ENCODE measurements at places on chromosomes 16 and 17.
A peak's percentile ranks its signal among the peaks of the same experiment; 100 is the strongest.

GRCh38 chr16:54847207-54847606 is 83.5 kb upstream of the IRX5 start:
- peak; percentile 89 for DNase-seq

DNA sequence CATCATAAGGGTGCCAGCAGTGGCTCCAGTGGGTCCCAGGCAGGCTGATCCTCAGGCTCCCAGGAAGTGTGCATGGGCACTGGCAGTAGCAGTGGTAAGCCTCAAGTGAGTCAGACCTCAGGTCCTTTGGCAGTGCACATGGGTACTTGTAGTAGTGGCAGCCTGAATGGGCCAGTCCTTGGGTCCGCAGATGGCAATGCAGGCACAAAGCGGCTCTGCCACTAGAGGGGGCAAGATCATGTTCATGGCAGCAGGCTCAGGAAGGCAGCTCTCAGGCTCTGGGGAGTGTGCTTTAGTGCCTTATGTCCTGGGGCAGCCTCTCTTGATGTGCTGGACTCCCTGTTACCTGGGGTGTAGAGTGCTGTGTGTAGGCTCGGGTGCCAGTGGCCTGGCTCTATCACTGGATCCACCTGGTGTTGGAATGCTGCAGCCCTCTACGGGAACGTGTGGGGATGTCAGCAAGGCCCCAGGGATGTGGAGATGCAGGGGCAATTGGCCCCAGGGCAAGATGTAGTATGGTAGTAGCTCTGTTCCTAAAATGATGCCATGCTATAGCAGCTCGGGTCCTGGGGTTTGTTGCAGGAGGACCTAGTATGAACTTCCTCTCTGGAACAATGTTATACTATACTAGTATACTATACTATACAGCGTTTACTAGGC is 11.0 kb downstream of the ACSM3 start:
- DNase-seq = peak; percentile 57

GRCh38 chr16:3035972-3036725 is 595 bp downstream of the BICDL2 start:
- no peak for DNase-seq

DNA sequence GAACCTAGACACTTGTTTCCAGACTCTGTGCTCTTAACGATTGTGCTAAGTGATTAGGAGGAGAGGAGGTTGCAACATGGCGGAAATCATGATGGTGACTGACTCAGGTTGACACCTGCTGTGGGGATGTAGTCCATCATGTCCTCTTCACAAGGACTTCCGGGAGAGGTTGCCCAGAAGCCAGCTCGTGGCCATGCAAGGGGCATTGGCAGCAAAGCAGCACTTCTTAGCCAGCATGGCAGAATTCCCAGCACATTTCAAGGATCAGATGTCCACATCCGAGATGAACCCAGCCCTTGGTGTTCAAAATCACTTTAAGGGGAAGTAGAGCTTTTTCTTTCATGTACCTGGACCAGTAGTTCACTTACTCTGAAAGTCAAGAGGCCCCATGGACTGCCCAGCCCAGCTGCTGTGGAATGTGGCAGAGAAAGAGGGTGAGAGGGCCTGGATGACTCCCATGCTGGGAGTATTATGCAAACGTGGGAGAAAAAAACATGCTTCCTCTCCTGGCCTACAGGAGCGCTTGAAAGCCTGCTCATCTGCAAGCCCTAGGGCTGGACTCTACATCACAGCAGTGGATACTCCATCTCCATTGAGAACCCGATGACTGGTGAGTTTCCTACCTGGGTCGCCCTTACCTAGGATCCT is 65.5 kb downstream of the IRX6 start:
- no peak for DNase-seq

GRCh38 chr16:85556456-85557082 is 56.6 kb upstream of the GSE1 start:
- peak; percentile 71 for DNase-seq

DNA sequence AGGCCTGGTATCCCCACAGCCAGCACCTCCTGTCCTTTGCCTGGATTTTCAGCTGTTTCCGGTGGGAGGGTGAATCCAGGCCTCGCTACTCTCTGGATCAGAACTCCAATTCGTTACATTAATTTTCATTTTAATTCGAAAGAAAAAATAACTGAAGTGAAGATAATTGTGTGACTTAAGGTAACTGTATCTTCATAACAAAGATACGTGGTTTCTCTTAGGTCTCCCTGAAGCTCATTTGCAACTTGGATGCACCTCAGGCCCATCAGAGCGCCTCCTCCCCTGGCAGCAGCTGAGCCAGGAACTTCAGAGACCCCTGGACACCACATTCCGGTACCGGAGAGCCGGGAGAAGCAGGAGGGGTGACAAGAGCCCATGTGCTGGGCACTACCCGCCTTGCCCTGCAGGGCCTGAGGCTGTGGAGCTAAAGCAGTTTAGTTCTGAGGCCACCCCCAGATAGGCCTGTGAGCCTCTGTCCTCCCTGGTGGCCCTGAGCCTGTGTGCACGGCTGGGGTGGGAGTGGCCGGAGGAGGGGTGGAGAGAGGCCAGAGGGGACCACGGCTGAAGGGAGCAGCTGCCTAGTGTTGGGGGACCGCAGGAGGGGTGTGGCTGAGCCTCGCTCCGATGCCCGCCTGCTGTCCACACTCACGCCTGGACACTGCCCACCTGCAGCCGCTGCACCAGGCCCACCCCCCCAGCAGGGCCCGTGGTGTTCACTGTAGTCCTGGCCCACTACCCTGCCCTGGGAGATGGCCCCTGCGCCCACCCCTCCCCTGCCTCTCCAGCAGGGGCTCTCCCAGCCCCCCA is 11.4 kb upstream of the DUS1L start:
- DNase-seq = no peak

- no peak for DNase-seq
Measured at GRCh38 chr17:78438694-78439325, 60.4 kb downstream of the PGS1 start.

- DNase-seq = no peak
Measured at GRCh38 chr17:21376081-21376758, at the start of gene KCNJ12. TSS of gene KCNJ12 (plus strand) at chr17:21376357. CDS start at chr17:21415343, 38,986 bp downstream.

DNA sequence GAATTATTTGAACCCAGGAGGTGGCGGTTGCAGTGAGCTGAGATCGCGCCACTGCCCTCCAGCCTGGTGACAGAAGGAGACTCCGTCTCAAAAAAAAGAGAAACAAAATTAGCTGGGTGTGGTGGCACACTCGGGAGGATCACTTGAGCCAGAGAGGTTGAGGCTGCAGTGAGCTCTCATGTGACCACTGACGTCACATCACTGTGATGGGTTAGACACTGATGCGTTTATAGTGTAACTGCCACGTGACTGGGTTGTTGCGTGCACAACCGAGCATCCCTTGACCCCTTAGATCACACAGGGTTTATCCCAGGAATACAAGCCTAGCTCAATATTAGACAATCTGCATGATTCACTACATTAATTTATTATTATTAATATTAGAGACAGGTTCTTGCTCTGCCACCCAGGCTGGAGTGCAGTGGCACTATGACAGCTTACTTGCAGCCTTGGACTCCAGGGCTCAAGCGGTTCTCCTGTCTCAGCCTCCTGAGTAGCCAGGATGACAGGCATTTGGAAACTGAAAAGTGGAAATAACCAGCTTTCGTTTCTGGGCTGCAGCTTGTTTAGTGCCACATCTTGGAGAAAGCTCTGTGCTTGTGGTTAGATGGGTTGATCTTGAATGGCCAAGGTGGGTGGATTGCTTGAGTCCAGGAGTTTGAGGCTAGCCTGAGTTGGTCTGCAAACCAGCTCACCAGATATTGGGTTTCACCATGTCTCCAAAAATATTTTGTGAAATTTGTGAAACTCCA is 26.4 kb upstream of the ABR start:
- no peak for DNase-seq

GRCh38 chr17:76920364-76921139 is 52.3 kb downstream of the MGAT5B start:
- no peak for DNase-seq

GRCh38 chr17:15926039-15926740 is 18.7 kb upstream of the ADORA2B start:
- no peak for DNase-seq

- DNase-seq = no peak
Measured at GRCh38 chr17:896953-897661, 82.5 kb downstream of the NXN start.

DNA sequence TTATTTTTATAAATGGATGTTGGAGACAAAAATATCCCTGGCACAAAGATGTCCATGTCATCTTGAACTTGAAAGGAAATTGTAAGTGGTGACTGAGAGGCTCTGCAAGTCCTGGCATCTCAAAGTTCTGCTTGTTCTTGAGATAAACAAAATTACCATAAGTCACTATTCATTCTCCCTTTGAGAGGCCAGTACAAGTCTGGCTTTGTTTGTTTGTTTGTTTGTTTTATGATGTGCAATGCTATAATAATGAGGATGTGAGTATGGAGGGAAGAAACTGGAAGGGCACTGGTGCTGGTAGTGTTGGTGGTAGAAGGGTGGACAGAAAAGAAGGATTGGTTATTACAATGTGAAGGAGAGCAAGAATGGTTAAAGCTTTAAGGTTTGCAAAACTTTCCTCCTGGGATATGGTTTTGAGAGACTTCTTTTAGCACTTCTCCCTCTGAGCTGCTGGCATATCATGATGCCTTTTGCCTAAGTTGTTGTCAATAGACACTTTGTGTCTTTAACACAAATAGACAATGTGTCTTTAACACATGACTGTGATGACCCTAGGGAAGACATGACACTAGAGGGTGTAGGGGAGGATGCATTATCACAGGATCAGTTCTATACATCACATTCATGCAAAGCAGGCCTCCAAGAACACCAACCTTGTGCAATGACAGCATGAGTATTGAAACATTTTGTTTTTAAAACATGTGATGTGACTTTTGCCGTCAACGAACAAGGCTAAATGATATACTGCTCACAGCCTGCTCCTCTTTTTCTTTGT is 880.5 kb upstream of the GOT2 start:
- no peak for DNase-seq

GRCh38 chr16:76729525-76729924 is 452.3 kb downstream of the CNTNAP4 start:
- DNase-seq = peak; percentile 56

DNA sequence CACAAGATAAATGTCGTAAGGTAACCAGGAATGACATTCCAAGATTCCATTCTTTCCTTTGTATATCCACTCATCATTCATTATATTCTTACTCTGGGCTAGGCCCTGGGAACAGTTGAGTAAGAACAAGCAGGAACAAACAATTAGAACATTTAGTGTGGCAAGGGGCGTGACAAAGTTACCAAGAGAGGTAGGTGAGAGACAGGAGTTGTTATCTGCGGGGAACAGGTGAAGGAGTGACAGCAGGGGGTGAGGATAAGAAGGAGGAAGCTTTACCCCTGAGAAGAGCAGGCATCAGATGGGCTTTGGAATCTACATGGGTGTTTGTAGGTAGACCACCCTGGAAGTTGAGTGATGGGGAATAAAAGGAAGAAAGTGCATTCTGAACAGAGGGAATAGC is 568.9 kb downstream of the WWOX start:
- DNase-seq = no peak

DNA sequence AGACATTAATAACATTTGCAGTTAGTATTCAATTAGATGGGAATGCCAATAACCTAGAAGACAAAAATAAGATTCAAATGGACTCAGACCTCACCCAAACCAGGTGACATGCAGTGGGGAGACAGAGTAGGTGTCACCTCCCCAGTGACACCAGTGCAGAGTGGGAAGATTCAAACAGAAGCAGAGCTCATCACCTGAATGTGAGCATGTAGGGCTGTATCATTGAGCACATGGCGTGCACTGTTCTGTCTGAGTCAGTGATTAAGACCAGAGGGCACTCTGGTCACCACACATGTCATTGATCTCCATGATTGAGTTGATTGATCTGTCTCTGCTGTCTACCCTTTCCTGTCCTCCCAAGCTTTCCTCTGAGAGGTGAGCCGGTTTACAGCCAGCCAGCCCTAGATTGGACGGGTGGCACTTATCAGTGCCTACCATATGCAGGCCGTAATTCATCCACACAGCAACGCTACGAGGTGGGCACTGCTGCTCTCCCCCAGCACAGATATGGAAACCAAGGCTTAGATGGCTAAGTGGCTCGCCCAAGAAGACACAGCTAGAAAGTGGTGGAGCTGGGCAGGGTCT is 34.0 kb downstream of the RHBDL3 start:
- DNase-seq = no peak

DNA sequence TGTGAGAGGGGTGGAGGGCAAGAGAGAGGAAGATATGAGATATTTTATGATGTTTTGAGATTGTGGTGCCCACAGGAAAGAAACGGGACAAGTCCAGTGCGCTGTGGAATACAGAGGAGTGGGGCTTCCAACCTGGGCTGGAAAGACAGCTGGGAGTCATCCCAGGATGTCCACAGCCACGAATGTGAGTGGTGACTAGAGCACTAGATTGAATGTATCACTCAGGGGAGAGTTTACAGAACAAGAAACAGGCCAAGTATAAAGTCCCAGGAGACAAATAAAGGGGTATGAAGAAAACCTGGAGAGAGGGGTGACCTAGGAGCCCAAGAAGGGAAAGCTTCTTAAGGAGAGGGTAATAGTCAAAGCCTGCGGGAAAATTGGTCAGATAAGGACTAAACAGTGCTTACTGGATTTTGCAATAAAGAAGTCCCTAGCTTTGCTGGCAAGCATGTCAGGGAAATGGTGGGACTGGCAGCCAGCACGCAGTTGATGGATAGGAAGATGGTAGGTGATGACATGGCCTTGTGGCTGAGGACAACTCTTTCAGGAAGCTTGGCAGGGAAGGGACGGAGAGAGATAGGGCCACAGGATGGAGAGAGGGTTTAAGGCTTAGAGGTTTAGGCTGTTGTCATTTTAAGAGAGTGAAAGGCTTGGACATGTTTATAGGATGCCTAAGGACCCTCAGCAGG is 114.5 kb downstream of the AXIN2 start:
- no peak for DNase-seq

GRCh38 chr17:58968426-58969061 is 138.1 kb downstream of the TRIM37 start:
- DNase-seq = no peak

GRCh38 chr16:27474921-27475320 is 72.9 kb downstream of the IL21R start:
- no peak for DNase-seq

DNA sequence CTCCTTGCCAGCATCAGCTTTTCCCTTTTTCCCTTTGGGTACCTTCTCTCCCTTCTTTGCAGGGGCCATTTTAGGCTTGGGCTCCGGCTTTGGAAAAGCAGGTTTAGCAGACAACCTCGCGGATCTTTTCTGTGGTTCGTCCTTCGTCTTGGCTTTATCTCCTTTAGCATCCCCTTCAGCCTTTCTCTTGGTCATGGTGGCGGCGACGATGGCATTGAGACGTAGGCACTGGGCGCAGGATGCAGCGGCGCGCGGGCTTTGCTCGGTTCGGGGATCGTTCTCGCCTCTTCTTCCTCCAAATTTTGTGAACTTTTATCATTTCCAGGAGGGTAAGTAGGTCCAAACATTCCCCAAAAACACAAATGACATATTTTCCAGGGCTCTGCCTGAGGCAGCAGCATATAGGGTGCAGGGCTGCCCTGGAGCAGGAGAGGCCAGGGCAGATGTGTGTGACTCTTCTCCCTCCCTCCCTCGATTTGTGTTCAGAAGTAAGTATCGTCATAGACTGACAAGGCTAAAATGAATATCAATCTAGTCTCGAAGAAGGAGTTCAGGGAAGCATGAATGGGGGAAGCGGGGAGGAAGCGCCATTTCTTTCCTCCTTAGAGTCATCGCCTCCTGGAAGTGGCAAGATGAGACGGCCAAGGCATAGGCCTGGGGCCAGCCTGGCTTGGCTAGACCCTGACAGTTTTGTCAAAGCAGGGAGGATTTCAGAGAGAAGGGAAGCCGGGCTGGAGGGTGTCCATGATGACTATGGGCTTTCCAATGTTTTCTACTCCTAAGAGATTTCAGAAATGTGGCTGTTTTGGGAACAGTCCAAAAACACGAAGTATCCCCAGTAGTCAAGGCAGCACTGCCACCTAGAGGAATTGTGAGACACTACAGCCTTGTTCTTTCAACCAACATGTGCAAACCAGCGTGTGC is 13.2 kb downstream of the CHCT1 start:
- DNase-seq = peak; percentile 70

Measured in RWPE1 (cell line).